ENCODE measurements at places on chromosomes 4 and X. TPM values are rescaled to one million over a fixed set of nuclear protein-coding genes. Genes with fewer than 3 reads are reported as not detected.
A peak's percentile ranks its signal among the peaks of the same experiment; 100 is the strongest.

The SASH3 gene
- total RNA-seq = 2.5 TPM

The ZCCHC13 gene
- total RNA-seq = not detected

The FAM47C gene
- not detected for total RNA-seq

The SMIM31 gene
- total RNA-seq = not detected

The PPEF1 gene
- 0.38 TPM for total RNA-seq

The OTC gene
- total RNA-seq = not detected

The DUX4 gene
- not detected for total RNA-seq

The CCNB3 gene
- 0.41 TPM for total RNA-seq

The HSFX1 gene
- 1.7 TPM for total RNA-seq

The XKRX gene
- not detected for total RNA-seq

- DNase-seq = no peak
Measured at GRCh38 chr4:45883421-45883820, 240.4 kb downstream of the GABRG1 start.

DNA sequence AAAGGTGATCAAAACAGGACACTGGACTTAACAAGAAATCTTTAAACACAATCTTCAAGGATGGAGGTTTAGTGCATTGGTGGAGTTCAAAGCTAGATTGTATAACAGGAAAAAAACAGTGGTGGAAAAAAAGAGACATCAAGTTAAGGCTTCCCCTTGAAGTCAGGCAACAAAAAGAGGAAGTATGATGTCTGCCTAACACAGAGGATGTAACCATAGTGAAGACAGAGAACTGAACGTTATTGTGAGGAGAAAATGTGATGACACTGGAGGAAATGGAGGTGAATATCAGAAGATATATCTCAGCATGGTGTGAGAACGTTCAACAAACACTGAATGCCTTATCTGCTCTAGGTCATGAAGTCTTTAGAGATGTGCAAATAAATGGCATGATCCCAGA lies 192.4 kb upstream of the AR start:
- DNase-seq = no peak

DNA sequence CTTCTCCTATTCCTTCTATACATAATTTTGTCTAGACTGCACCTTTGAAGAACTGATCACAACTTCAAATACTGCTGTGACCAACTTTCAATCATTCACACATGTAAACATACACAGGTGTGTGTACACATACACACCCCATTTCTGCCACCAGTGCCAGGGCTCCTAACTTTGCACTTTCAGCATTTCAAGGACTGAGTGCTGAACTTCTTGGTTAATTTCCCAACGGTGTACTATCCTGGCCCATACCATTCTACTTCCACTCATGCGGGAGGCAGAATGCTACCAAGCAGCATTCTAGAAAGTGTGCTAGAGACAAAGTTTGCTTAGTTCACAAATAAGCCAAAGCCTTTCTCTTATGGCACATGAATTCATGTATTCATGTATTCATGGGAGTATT lies 51.2 kb downstream of the RPGR start:
- no peak for DNase-seq

GRCh38 chr4:132619968-132620367 lies 529.1 kb upstream of the PCDH10 start:
- no peak for DNase-seq

DNA sequence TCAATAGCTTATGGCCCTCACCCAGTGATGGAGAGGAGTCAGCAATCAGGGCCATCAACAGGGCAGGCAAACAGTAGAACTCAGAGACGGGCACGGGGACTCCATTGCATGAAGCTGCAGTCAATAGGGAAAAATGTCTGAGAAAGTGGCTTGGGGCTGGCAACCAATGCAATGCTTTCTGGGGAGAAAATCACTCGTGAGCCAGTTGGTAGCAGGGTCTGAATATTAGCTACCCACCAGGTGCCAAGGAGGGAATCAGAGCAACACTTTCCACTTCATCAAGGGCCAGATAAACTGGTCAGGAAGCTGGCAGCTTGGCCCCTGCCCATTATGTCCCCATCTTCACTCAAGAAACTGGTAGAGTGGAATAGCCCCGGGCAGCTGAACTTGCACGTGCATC lies 80.7 kb downstream of the STARD8 start:
- no peak for DNase-seq

DNA sequence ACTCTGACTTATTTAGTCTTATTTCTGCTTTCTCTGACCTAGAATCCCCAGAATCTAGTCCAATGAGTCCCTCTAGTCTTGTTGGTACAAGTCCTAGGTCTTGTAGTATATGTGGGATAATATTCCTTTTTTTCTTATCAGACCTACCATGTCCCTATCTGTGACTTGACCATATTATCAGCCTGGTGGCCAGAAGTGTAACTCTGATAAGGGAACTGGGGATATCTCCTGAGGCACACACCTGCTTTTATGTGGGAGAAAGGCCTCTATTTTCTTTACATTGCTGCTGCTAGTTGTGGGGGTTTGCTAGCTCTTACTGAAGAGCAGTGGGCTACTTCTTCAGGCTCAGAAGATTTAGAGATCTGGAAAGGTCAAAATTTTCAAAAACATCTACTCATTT lies 38.6 kb downstream of the CFAP299 start:
- no peak for DNase-seq

DNA sequence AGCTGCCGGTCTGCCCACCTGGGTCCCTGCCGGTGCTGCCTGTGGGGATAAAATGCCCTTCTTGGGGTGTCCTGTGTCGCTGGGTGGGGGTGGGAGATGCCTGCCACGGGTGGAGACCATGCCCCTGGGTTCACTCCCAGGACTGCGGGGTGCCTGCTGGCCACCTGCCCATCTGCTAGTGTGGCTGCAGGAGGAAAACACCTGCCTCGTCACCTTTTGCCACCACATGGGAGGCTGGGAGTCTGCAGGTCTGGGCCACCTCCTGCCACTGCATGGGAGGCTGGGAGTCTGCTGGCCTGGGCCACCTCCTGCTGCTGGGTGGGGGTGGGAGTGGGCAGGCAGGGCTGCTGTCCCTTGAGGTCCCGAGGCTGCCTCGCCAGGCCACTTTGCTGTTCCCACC lies 58.8 kb upstream of the AFAP1 start:
- peak; percentile 20 for DNase-seq

GRCh38 chr4:26171501-26171900 lies 149.3 kb upstream of the RBPJ start:
- no peak for DNase-seq

DNA sequence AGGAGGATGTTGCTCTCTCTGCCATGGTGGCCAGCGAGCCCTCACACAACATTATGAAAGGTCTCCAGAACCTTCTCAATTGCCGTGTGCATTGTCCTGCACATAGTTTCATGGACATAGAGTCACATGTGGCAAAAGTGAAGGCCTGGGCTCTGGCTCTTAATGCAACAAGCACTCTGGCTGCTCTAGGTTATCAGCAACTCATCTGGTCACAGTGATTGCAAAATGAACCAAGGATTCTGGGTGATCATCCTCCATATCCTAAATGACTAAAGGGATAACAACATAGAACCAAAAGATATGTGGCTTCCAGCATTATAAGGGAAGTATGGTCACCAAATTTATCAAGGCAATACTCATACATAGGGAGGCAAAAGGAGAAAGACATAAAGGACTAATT lies 175.2 kb downstream of the MGST2 start:
- DNase-seq = no peak

GRCh38 chr4:26220696-26221095 lies 100.1 kb upstream of the RBPJ start:
- no peak for DNase-seq

- no peak for DNase-seq
Measured at GRCh38 chr4:78956975-78957374, 17.7 kb upstream of the PAQR3 start.

GRCh38 chr4:76779740-76780459 lies 118.0 kb downstream of the SOWAHB start:
- DNase-seq = no peak

GRCh38 chr4:153538487-153539357 lies 72.6 kb downstream of the TMEM131L start:
- DNase-seq = no peak

GRCh38 chr4:140711910-140712309 lies 44.3 kb downstream of the TBC1D9 start:
- no peak for DNase-seq

DNA sequence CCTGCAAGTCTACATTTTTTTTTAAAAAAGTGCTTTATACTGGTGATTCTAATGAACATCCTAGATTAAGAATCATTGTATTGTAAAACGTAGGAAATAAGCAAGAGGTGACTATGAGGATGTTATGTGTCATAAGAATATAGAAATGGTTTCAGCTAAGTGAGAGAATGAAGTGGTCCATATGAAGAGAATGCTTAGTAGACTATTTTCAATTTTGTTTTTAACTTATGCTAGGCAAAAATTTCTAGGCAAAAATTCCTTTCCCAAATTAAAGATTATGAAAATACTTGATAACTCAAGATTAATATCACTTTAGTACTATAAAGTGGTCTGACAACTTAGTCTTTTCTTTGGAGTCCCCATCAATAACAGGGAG lies 825 bp downstream of the DYNLT3 start:
- no peak for DNase-seq

DNA sequence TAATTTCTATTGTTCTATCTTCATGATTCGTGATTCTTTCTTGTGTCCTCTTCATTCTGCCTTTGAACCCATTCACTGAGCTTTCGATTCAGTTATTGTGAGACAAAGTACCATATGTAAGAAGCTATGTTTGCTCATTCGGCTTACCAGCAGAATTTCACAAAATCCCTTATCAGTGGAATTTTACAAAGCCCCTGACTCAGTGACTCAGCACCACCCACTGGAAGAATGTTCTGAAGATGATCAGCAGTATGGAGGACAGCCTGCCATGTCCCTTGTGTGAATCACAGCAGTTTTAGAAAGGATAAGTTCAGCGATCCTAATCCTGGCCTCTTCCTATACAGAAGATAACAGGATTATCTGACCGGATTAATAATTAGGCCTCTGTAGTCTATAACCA lies 5.8 kb upstream of the UXT start:
- no peak for DNase-seq

- DNase-seq = peak; percentile 68
Measured at GRCh38 chrX:39476604-39477021, 621.1 kb downstream of the BCOR start.

DNA sequence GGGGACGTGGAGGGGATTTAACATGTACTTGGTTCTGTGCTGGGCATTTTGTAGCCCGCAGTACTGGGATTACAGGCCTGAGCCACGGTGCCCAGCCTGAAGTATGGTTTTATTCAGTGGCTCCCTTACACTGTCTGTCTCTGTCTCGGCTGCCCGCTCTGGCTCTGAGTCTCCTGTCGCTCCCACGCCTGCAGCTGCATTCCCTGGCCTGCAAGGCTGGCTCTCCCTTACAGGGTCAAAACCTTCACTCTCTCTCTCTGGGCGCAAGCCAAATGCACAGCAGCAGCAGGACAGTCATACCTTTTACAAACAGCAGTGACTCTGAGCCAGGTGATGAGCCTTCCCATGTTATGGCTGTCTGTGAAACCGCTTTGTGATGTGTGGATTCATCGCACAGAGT lies 72.1 kb downstream of the HTRA3 start:
- no peak for DNase-seq

DNA sequence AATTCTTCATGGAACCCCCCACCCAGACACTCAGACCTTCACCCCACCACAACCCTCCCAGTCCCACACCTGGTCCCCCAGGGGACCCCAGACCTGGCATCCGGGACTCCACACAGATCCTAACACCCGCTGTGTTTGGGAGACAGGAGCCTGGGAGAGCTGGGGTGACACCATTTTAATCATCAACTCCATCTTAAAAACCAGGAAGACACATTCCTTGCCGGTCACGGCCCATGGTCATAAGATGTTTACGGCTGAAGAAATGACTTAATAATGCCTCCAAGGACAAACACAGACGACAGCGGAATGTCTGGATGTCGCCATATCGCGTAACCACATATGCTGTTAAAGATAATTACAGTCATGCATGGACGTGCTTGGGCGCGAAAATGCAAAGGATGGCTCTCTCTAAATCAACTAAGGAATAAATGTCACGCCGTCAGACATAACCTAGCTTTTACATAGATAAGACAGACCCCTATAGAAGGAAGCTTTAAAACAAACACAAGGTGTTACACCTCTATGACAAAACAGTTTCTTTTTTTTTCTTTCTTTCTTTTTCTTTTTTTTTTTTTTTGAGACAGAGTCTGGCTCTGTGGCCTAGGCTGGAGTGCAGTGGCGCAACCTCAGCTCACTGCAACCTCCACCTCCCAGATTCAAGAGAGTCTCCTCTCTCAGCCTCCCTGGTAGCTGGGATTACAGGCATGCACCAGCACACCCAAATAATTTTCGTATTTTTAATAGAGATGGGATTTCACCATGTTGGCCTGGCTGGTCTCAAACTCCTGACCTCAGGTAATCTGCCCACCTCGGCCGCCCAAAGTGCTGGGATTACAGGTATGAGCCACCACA lies 2.1 kb upstream of the DHRSX start:
- no peak for DNase-seq

GRCh38 chr4:10031668-10032590 lies 10.6 kb upstream of the SLC2A9 start:
- DNase-seq = no peak

DNA sequence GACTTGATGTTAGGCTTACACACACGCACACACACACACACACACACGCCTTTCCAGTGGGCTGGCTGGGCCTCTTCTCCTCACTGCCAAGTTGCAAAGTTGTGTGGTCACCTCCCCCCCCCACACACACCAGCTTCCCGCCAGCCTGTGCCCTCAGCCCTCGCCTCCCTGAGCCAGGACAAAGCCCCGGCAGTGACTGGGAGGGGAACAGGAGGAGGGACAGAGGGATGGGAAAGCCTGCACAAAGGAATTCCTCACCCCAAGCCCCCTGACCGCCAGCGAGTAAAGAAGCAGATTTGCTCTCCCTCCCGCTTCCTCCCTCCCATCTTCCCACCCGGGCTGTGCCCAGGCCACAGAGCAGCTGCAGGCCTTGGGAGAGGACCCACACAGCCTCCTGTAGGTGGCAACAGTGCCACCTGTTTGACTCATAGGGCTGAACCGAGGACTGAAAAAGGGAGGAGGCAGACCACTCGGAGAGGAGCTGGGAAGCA lies at the start of gene GDPD2:
TSS of gene GDPD2 (plus strand) at position 464 of the 491 bp plus-strand sequence. CDS start 1,671 bp downstream, outside the sequence.
- no peak for DNase-seq
